Epithelial cell of umbilical artery (primary cell): ENCODE measurements at places on chromosomes 2 and 18. TPM values are rescaled to one million over a fixed set of nuclear protein-coding genes. Genes with fewer than 3 reads are reported as not detected.

Gene CHAC2
- 12.3 and 22.9 TPM in 2 replicates for total RNA-seq

Gene SAG
- total RNA-seq: under 0.01 TPM in 1 of 2 replicates, not detected in the other

Gene INO80B
- total RNA-seq: 11.7 and 23.1 TPM in 2 replicates

Gene MOGAT1
- total RNA-seq: not detected in 2 replicates

Gene KCNK3
- total RNA-seq: not detected in 2 replicates

Gene COL6A3
- 5.2 and 17.9 TPM in 2 replicates for total RNA-seq

Gene LRRTM1
- total RNA-seq: not detected in 2 replicates

Gene DSG1
- total RNA-seq: not detected in 2 replicates

Gene LMAN1
- total RNA-seq: 160 and 237 TPM in 2 replicates

Gene ME2
- 51.6 and 61.1 TPM in 2 replicates for total RNA-seq

Gene FOXD4L1
- total RNA-seq: under 0.01 TPM in 1 of 2 replicates, not detected in the other

Gene C2orf80
- total RNA-seq: not detected in 2 replicates
